ENCODE measurements at places on chromosomes 12 and 14.

DNA sequence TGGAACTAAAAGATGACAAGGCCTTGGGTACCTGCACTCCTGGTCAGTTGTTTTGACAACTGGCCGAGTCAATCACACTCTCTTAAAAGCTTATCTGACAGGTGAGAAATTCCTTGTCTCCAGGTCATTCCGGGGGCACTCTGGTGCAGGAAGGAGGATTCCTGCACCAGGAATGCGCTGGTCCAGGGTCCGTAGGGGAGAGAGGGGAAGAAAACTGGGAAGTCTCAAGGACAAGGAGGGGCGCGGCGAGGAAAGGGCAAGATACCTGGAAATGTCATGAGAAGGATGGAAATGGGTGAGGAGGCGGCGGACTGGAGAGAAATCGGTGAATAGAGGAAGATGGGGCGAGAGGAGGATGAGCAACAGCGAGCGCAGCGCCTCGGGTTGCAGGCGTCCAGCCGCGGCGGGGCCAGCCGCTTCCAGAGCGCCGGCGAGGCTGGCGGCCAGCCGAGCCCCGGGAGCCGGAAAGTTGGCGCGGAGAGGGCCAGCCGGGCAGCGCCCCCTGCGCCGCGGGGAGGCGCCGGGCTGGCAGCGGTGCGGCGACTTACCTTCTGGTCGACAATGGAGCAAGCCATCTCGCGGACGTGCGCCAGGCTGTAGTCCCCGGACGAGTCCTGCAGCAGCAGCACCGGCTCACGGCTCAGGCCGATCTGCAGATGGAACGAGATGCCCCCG is 809 bp downstream of the PRKD1 start:
- peak; percentile 48 for DNase-seq

- no peak for DNase-seq
Measured at GRCh38 chr14:63686926-63687325, 40.9 kb downstream of the SGPP1 start.

GRCh38 chr14:101933209-101933608 is 31.2 kb upstream of the DYNC1H1 start:
- no peak for DNase-seq

DNA sequence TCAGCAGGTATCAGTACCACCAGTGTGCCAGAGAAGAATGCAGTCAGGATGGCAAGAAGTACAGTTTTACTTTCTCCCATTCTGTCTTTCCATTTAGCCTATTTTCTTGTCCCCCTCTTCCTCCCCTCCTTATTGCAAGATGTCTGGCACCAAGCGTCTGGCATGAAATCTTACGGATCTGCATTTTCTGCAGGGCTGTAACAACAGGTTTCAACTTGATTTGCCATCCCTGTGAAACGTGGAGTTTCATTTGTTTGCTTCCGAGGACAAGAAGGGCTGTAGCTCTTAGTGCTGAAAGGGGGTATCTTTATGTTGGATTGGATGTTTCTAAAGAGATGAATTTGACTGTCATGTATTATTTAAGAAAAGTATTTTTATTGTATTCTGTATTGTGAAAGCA is 1110.6 kb downstream of the BCL11B start:
- DNase-seq, result no peak

GRCh38 chr14:30337456-30337855 is 221.5 kb upstream of the G2E3 start:
- DNase-seq, result no peak

DNA sequence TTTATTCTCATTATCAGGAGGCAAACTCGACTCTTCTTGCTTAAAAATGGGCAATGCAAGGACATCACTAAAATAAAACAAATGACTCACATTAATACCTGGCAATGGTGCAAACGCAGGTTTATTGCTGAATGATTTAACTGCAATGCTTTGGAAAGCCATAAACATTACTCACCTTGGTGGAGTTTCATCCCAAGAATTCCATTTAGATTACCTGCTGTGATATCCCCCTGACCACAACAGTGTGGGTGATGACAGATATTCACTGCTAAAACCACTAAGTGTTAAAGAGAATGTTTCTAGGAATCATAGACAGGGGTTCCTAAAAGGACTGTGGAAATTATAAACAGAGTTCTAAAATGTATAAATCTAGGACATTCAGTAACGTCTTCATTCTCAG is 35.3 kb upstream of the CSRNP2 start:
- no peak for DNase-seq

All from neural crest cell (in vitro differentiated cells).